ENCODE measurements at places on chromosomes 3 and 15. TPM values are rescaled to one million over a fixed set of nuclear protein-coding genes. Genes with fewer than 3 reads are reported as not detected.

Gene DNAJA4
- 10.5 TPM for total RNA-seq

Gene RTP3
- not detected for total RNA-seq

Gene TRH
- not detected for total RNA-seq

GRCh38 chr3:175266478-175266877, 407.3 kb downstream of the NAALADL2 start:
- H3K27me3 ChIP-seq = no peaks in the 10 kb centered on the region
- H3K4me3 ChIP-seq = no peak overlapping the region
- no peak for DNase-seq
- H3K27ac ChIP-seq = no peak overlapping the region
- H3K4me1 ChIP-seq = no peaks in the 10 kb centered on the region
- H3K36me3 ChIP-seq = no peaks in the 10 kb centered on the region

DNA sequence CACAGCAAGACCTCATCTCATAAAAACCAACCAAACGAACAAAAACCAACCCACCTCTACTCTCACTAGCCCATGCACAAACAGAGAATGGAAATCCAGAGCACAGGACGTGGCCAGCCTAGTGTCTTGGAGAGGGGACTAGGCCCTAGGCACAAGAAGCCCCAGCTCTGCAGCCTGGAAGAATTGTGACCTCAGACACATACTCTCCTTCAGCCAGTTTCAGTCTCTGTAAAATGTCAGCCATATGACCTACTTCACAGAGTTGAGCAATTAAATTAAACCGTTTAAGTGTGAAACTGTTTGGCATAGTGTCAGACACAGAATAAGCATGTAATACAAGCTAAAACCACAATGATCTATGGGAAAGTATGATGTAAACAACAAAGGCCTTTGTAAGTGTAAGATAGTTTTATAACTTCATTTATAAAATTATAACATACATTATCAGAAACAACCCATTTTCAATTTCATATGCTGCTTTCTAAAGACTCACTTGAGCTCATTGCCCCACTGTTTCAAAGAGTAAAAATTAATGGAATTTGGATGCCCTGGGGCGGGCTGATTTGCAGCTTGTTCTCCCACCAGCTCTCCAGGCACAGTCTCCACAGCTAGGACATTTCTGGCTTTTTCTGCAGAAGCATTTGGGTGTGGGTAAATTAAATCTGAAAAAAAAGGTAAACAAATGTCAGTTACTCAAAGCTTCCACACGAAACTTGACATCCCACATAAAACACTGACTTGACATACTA, 32.9 kb downstream of the TBC1D2B start:
- no peaks in the 10 kb centered on the region for H3K27me3 ChIP-seq
- no peak overlapping the region for H3K4me3 ChIP-seq
- H3K27ac ChIP-seq = no peak overlapping the region
- H3K4me1 ChIP-seq = peaks cover 72% of the 10 kb centered on the region
- DNase-seq = no peak
- H3K36me3 ChIP-seq = peaks cover 37% of the 10 kb centered on the region

GRCh38 chr15:87907676-87908446, 348.7 kb downstream of the NTRK3 start:
- H3K27ac ChIP-seq = no peak overlapping the region
- H3K27me3 ChIP-seq = no peaks in the 10 kb centered on the region
- no peak overlapping the region for H3K4me3 ChIP-seq
- no peaks in the 10 kb centered on the region for H3K4me1 ChIP-seq
- H3K36me3 ChIP-seq = no peaks in the 10 kb centered on the region

GRCh38 chr15:35626571-35627318, 80.8 kb upstream of the DPH6 start:
- H3K4me3 ChIP-seq = no peak overlapping the region
- H3K27me3 ChIP-seq = no peaks in the 10 kb centered on the region
- DNase-seq = no peak

DNA sequence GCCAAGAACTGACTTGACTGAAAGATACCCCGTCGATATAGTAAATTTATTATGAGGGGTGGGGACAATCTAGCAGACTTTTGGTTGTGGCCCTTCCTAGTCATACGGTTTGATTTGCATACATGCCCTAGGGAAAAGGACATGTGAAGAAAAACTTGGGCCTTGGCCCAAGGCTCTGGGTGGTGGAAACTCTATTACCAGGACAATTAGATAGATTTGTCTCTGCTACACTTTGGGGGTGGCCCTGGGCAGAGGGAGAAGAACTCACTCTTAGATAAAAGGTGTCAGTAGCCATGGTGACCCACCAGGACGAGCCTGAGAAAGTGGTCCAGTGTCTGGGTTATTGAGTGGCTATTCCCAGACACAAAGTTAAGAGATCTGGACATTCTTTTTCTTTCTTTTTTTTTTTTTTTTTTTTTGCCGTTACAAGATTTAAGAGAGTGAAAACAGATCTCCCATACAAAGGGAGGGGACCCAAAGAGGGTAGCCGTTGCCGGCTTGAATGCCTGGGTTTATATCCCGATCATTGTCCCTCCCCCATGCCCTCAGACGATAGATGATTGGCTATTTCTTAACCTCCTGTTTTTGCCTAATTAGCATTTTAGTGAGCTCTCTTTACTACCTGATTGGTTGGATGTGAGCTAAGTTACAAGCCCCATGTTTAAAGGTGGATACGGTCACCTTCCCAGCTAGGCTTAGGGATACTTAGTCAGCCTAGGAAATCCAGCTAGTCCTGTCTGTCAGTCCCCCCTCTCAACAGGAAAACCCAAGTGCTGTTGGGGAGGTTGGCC, 96.4 kb upstream of the SMAD3 start:
- H3K4me3 ChIP-seq = no peak overlapping the region
- no peaks in the 10 kb centered on the region for H3K27me3 ChIP-seq
- no peak overlapping the region for H3K27ac ChIP-seq

DNA sequence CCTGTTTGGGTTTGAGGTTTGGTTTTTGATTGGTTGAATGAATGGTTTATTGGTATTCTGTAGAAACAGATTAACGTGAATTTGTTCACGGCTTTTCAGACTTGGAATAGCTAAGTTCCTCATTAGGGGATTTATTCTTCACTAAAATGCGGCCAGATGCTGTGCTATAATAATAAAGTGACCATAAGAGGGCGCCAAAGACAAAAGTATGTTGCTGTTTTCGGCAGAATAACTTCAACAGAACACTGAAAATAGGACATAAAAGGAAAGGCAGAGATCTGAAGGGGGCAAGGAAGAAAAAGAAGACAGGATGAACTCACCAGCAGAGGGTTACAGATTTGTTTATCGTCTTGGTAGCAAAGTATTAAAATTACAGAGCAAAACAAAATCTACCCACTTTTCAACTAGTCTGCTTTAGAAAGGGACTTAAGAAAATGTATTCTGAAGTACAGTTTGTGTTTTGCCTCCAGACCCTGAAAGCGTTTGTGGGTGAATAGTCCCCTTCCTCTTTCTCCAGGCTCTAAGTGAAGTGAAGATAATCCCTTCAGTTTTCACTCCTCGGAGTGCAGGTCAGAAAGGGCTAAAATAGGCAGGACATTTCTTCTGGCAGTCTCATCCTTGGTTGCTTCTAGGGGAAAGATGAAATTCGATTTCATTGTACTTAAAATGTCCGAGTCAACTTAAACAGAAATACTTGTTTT, 147.6 kb downstream of the IL20RB start:
- H3K27me3 ChIP-seq = peaks cover 27% of the 10 kb centered on the region
- H3K4me1 ChIP-seq = no peaks in the 10 kb centered on the region
- no peak overlapping the region for H3K4me3 ChIP-seq
- H3K27ac ChIP-seq = no peak overlapping the region

GRCh38 chr15:62248277-62248984, 83.3 kb upstream of the C2CD4B start:
- H3K4me3 ChIP-seq = no peak overlapping the region
- H3K36me3 ChIP-seq = no peaks in the 10 kb centered on the region
- DNase-seq = no peak
- no peak overlapping the region for H3K27ac ChIP-seq
- peaks cover 7% of the 10 kb centered on the region for H3K4me1 ChIP-seq

GRCh38 chr3:36864180-36865053, 80.4 kb downstream of the TRANK1 start:
- no peaks in the 10 kb centered on the region for H3K4me1 ChIP-seq
- H3K27me3 ChIP-seq = no peaks in the 10 kb centered on the region
- H3K36me3 ChIP-seq = peaks cover 21% of the 10 kb centered on the region
- no peak overlapping the region for H3K27ac ChIP-seq
- no peak for DNase-seq
